ENCODE measurements at places on chromosomes 11 and 22.

DNA sequence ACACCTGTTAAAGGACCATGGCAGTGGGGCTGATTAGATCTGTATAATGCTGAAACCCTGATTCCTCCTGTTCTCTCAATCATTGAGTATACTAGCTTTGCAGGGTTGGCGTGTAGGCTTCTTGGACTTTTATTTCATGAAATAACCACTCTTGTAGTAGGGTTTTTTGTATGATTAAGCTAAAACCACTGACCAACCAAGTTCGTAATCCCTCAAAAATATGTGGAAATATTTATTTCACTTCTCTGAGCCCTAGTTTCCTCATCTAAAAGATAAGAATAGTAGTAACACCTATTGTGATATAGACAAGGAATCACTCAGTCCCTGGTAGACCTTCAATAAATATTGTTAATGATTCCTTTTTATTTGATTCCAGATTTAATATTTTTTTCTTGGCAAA, 4.2 kb downstream of the API5 start:
- DNase-seq: no peak

- no peak for DNase-seq
These were observed 58.5 kb downstream of the STIM1 start for GRCh38 chr11:3913921-3914320.

GRCh38 chr11:92830377-92831155, 138.9 kb upstream of the MTNR1B start:
- DNase-seq: no peak

DNA sequence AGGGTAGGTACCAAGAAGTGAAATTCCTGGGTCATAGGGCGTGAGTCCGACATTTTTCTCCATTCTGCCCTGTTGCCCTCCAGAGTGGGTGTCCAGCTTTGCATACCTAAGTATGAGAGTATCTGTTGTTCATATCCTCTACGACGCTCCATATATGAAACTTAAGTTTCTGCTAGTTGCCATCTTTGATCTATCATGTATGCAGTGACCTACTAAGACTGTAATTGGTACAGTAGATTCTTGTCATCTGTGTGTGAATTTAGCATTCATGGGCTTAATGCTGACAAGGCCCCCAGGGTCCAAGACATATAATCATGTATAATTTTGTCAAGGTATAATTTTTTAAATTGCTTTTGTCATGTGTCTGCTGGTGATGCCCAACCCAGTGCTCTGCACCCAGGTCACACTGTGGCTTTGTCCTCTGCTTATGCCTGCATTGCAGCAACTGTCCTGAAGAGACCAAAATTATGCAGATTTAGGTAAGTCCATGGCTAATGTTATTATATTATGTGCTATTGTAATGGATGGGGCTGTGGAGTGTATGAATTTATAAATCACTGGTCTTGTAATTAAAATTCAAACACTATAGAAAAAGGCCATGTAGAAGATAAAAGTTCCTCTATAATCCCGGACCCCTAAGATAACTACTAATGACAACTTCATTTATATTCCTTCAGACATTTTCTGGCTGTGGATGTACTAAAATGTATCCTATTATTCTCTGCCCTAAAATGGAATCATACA, 12.2 kb downstream of the NEAT1 start:
- peak; percentile 62 for DNase-seq

DNA sequence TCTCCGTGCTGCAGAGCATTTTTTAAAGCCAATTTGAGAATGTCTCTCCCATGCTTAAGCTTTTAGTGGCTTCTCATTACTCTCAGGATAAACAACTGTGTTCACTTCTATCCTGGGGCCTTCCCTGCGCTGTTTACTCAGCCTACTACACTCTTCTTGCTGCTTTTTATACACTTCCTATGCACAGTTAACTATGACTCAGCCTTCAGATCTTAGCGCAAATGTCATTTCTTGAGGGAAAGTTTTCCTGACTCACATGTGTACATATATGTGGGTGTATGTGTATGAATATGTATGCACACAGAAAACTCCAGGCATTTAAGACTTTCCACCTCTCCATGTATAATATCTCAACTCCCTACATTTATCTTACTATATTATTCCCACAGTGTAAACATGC, 9.8 kb downstream of the THAP12 start:
- peak; percentile 71 for DNase-seq

GRCh38 chr11:46383974-46384701, 2.7 kb downstream of the MDK start:
- DNase-seq: no peak

DNA sequence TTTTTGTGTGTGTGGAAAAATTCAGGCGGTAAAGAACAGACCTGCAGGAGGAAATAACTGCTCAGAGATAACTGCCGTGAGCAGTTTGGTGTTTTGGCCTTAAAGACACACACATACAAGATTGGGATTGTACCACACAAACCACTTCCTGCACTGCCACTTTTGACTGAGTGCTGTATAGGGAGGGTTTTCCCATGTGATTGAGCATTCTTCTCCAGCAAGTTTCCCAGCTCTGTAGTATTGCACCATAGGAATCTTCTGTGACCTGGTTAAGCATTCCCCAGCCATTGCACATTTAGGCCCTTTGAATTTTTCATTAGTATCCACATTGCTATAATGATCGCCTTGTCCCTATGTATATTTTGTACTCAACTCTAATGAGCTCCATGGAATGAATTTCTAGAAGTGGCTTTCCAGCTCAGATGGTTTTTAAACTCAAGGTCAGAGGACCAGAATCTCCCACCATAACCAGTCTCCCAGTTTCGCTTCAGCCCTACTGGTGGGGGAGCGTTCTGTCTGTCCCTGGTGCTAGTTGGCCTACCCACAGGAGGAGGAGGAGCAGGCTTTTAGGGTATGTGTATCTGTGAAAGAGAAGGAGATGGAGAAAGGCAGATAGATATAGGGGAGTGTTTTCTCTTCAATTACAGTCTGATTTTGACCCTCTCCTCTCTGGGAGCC, 9.3 kb downstream of the CD82 start:
- peak; percentile 95 for DNase-seq

DNA sequence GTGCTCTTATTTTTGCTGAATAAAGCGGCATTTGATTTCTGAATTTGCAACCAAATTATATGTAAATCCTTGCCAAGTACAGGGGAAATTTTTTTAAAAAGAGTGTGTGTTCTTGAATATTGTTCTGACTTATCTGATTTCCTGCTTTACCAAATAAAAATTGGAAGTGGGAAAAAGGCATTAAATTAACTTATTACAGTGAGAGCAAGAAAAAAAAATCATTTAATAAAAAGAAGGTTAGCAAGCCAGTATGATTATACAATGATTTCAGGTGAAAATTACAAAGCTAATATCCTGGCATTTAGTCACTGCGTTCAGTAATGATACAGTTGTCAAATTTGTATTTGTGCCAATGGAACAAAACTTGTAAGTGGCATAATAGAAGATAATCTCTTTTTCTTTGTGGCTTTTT, 82.1 kb upstream of the PPARA start:
- peak; percentile 63 for DNase-seq

DNA sequence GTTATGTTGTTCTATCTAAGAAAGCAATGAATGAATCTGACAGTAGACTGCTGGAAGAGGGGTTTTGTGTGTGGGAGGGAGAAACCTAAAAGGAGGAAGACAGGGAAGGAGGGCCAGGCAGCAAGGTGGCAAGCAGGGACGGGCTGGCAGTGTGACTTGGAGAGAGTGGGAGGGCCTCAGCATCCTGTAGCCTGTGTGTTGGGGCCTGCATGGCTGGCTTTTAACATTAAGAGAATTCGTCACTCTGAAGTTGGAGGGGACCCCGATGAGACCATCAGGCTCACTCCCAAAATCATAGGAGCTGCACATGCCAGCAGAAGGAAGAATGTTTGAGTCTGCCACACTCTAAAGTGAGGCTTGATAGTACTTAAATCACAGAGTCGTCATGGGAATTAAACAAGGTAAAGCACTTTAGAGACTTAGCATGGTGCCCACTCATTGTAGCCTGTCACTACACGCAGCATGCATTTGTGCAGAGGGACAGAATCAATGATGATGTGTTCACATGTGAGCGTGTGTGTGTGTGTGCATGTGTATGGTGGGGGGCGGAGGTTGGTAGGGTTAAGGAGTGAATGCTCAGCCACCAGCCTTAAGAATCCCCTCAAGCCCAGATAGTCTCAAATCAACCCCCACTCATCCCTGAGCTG, 199.5 kb downstream of the TENM4 start:
- no peak for DNase-seq

DNA sequence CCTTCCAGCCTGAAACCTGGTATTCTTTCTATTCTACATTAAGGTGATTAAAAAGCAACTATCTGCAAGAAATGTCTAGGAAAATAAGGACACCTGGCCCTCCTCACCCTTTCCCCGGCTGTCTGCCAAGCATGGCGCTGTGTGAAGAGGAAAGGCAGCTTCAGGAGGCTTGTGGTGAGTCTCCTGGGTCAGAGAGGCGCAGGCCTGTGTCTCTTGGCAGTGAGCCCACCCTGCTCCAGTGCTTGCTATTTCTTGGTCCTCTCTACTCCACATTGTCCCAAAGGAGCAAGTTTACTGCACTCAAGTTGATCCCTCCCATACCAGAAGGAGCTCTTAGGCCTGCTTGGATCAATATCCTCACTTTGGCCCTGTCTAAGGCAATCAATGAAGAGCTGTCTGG, 520.7 kb upstream of the B3GAT1 start:
- no peak for DNase-seq

DNA sequence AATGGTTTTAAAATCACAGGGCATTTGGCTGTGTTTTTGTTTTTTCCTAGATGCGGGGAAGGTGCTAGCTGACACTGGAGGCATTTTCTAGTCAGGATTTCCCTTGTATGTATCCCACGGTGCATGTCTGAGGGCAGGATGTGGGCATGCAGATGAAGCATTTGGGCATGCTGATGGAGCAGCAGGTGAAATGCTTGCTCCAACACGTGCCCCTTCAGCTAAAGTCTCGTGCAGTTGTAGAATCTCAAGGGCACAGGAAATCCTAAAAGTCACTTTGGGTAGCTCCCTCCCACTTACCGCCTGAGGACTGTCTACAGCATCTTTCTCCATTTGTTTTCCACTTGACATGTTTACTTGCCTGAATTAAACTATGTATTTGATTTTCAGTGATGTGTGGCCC, 429.4 kb upstream of the B3GAT1 start:
- no peak for DNase-seq

DNA sequence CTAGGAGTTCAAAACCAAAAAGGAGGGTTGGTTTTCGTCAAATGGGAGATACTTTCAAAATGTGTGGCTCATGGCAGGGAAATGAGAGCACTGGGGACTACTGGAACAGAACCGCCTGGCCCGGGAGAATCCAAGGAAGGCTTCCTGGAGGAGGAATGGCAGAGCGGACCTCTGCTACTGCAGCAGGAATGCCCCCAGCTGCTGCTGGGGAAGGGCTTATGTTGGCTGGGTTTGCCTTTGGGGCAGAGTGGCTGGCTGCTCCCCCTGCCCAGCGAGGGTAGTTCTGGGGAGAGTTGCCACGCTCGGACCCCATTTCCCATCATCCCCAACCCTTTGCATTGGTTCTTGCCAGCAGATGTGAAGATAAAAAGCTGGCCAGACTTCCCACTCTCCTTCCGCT, 10.6 kb upstream of the APOBEC3A start:
- no peak for DNase-seq

DNA sequence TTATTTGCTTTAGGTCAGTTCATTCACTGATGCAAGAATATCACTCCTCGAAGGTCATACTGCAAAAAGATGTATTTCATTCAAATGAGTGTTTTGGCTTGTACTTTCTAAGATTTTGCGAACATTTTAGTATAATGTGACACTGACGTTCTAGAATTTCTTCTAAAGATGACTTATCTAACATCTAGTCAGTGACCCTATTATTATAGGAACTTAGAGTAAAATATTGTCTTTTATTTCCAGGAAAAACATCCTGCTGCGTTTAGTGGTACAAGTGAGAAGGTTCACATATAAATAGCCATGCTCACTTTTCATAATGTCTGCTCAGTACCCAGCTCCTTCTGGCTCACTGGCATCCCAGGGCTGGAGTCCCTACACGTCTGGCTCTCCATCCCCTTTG, at the start of gene OR52M1:
Gene OR52M1, plus strand, starts transcription at position 301 of the 400 bp plus-strand sequence. Its CDS starts 0 bp downstream, at position 301.
- DNase-seq: no peak

DNA sequence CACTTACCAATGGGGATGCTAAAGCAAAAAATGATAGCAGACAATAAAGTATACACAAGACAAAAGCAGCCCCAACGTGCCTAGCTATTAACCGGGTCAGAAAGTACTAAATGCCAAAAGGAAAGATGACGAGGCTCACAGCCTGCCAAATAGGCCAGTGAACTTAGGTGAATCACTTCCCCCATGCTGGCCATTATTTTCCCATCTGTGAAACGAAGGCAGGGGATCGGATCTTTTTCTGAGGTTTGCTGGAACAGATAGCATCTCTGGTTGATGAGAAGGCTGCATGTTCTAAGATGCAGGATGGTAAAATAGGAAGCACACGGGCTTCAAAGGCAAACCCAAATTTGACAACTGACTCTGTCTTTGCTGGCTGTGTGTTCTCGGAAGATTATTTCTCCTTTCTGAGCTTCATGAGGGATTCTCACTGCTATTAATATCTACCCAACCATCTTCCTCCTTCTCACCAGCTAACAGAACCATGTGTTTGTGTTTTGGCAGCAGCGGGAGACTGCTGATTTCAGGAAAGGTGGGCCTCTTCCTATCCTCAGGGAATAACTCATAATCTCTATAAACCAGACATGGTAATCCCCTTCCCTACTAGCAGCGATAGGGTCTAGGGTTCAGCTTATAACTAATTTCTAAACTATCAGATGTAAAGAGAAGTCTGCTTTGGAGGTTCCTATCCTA, 390.7 kb downstream of the LARGE1 start:
- DNase-seq: peak; percentile 6

DNA sequence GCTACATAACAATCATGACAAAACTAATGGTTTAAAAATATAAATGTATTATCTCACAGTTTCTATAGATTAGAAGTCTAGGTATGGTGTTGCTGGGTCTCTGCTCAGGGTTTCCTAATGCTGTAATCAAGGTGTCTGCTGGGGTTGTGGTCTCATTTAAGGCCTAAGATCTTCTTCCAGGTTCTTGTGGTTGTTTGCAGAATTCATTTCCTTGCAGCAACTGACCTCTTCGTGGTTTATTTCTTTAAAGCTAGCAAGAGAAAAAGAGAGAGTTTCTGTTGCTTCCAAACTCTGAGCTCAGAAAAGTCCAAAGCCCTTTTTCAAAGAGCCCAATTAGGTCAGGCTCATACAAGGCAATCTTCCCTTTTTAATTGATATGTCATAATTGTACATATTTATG, 452.7 kb upstream of the CCDC179 start:
- no peak for DNase-seq

GRCh38 chr11:9642894-9643293, 21.0 kb upstream of the SWAP70 start:
- DNase-seq: no peak

- DNase-seq: no peak
These were observed 20.1 kb downstream of the TSPAN18 start for GRCh38 chr11:44746894-44747293.

- DNase-seq: no peak
These were observed 1401.0 kb downstream of the BRD1 start for GRCh38 chr22:48426466-48427380.

GRCh38 chr11:125935056-125935455, 10.8 kb upstream of the VSIG10L2 start:
- DNase-seq: no peak

DNA sequence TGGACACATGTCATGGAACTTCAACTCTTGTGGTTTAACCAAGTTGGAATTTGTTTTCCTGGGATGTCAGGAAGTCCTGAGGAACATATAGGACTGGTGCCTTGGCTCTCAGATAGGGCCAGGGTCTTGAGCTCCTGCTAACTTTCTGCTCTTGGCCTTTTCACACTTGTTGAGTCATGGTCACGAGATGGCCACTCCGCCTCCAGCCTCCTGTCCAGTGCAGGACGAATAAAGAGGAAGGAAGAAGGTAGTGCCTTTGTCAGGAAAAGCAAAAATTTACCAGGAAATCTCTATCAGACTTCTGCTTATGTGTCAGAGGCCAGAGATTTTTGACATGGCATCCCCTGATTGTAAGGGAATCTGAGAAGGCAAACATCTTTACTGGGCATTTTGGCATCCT, 89.1 kb upstream of the ARHGAP20 start:
- no peak for DNase-seq

Measured in cardiac fibroblast (primary cell).